Activated CD4-positive, CD25-positive, alpha-beta regulatory T cell treated with anti-CD3 and anti-CD28 coated beads, Interleukin-2, amount 50 U/mL, for 16 hours (primary cell): ENCODE measurements at places on chromosomes 12 and 14.
A peak's percentile ranks its signal among the peaks of the same experiment; 100 is the strongest.

DNA sequence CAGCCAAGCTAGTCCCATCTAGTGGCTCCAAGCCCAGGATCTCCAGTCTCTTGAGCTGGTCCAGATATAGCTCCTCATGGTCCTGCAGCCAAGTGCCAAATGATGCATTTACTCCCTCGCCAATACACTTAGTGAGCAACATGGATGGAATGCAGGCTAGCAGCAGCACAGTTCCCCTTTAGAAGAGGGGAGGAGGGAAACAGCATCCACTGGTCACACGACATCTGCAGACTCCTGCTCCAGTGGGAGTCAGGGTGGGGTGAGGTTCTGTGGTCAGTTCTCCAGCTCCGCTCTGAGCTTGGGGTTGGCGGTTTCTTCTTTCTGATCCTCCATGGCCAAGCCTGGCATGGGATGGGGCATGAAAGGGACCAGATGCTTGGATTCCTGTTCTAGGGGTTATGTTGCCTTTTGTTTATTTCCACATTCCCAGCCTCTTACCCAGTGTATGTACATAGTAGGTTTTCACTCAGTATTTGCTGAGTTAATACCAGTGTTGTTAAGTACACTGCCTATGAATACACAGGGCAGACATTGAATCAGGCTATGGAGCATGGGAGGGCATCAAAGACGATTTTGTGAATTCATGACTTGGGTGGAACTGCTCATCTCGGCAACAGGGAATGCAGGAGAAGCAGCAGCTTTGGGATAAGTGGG is 57.3 kb downstream of the GALNT16 start:
- DNase-seq, result no peak

DNA sequence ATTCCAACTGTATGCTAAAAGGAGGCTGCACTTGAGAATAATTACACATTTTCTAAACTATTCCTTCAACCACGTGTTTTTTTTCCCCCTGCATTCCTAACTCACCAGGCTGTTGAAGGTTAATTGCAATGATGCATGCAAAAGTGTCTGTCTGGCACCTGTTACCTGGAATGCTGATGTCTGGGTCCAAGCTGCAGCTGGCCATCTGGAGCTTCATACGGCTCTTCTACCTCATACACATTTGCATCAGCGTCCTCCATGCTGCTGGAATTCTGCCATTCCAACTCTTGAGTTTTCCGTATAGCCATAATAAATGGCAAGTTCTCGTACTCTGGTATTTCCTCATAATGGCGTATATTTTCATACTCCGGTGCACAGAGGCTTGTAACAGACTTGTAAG is 8.6 kb downstream of the FGD6 start:
- DNase-seq, result no peak

GRCh38 chr12:5066251-5066650 is 22.6 kb downstream of the KCNA5 start:
- no peak for DNase-seq

- DNase-seq, result no peak
Observed at GRCh38 chr12:5094551-5094950, 50.9 kb downstream of the KCNA5 start.

GRCh38 chr14:85799668-85800067 is 269.7 kb downstream of the FLRT2 start:
- no peak for DNase-seq

GRCh38 chr14:61652526-61653262 is 42.6 kb upstream of the HIF1A start:
- DNase-seq, result no peak

DNA sequence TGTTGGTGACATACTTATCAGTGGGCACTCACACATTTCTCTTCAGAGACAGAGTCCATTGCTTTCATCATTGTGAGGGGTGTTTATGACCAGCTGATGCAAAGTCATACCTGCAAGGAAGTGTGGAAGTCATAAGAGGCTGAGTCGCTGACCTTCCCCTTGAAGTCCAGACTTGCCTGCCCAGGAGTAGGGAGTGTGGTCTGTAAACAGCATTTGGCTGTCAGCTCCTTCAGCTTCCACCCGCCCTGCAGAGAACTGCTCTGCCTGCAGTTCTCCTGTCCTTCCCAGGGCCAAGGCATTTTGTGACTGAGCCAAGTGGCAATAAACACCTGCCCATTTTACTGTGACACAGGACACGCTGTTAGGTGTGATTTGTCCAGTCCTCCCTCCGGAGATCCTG is 801.3 kb downstream of the BCL11B start:
- no peak for DNase-seq

GRCh38 chr14:73613046-73613383 is 698 bp downstream of the ACOT6 start:
- no peak for DNase-seq

GRCh38 chr14:36880276-36880675 is 218.6 kb downstream of the PAX9 start:
- DNase-seq, result no peak

- DNase-seq, result no peak
Observed at GRCh38 chr12:4024701-4025100, 151.5 kb upstream of the PARP11 start.

DNA sequence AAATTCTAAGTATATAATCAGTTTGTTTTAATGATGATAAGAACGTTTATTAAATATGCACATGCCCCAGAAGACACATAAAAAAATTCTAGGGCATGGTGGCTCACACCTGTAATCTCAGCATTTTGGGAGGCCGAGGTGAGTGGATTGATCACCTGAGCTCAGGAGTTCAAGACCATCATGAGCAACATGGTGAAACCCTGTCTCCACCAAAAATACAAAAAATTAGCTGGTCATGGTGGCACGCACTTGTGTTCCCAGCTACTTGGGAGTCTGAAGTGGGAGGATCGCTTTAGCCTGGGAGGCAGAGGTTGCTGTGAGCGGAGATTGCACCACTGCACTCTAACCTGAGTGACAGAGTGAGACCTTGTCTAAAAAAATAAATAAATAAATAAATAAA is 4.0 kb downstream of the CD69 start:
- DNase-seq, result no peak

DNA sequence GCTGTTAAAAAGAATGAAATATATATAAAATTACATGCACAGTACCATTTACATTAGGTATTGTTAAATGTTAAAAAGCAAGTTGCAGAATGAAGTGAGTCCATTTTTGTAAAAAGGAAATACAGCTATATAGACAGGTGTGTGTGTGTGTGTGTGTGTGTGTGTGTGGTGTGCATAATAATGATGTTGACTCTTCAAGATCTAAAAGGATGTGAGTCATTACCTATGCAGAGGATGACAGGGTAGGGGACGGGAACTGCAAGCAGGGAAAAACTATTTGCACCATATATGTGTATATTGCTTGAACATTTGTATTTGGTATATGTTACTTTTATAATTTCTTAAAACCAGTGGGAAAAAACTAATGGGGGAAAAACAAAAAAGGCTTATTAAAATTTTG is 3.1 kb downstream of the C14orf39 start:
- no peak for DNase-seq

- no peak for DNase-seq
Observed at GRCh38 chr12:95118138-95118787, 44.8 kb upstream of the NR2C1 start.

DNA sequence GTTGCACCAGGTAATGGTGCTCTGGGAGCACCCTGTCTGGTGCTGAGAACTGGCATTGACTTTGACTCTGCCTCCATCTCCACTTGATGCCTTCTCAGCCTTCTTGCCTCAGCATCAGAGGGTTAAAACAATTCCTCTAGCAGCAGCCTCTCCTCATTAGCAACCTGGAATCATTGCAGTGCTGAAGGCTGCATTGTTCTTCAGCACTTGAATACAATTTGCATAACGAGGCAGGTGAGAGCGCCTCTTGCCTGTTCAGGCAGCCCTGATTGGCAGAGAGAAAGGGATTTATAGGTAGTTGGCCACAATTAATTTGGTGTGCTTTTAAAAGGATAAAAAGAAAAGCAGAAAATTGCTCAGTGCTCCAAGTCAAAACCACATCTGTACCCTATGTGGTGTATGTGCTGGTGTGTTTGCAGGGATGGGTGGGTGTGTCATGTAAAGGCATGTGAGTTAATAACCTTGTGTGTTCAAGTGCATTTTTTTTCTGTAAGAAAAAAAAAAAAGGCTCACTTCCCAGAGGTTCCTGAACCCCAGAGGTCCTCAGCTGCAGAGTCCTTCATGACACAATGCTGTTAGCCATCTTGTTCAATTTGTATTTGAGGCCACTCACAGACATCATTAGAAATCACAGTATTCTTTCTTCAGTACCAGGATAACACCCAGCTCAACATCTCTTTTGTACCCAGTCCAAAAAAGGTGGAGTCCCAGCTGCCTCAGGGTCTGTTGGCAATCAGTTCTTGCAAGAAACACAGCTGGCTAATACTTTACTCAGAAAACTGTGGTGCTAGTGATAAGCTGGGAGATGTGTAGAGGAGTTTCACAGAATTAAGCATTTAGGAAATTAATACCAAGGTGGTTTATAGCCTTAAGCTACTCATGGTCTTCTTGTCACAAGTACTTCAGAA is 385.6 kb downstream of the GRIN2B start:
- DNase-seq, result no peak

- no peak for DNase-seq
Observed at GRCh38 chr12:42370013-42370412, 44.0 kb downstream of the PPHLN1 start.

DNA sequence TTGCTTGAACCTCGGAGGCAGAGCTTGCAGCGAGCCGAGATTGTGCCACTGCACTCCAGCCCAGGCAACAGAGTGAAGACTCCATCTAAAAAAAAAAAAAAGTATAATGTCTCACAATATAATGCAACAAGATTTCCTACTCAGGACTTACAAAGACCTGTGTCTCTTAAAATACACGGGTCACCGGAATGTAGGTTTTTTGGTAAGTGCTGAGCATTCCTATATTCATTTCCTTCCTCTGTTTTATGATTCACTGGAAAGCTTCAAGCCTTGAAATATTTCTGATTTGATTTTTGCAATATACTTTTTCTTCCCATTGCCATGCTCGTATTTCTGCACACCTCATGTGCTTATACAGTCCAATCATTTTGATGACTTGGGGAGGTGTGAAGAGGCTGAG is 245.8 kb downstream of the FBXL14 start:
- DNase-seq, result no peak

DNA sequence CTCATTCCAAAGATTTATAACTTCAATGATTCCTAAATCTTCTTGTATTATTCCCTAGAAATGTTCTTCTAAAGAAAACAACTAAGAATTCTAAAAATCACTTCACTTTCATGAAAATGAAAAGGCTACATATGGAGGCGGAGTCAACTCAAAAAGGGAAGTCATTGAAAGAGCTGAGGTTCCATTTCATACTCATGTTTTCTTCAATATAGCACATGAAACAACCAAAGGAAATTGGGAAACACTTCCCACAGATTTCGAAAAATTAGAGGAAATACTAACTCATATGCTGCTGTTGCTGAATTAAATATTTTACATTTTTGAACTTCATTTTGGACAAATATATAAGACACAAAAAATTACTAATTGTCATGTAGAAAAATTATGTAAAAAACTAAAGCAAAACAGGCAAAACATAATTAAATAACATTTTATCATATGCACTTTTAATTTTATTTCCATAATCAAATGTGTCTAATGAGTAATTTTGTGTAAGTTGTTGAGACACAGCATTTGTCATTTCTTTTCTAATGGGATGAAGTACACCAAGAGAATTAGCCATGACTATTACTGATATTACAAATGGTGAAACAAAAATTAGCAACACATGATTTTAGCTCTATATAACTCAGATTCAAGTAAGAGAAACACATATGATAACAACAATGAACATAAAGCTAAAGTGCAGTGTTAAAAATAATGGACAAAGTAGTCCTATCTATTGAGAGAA is at the start of gene CD163:
CD163 (minus strand) TSS at position 92 of the 730 bp plus-strand sequence; CDS start at position 5, 87 bp downstream.
- no peak for DNase-seq

- DNase-seq, result no peak
Observed at GRCh38 chr12:55715169-55715764, 579 bp upstream of the BLOC1S1 start.

- no peak for DNase-seq
Observed at GRCh38 chr12:6053541-6053940, 70.9 kb downstream of the VWF start.

GRCh38 chr14:64502887-64503433 is 678 bp downstream of the ZBTB25 start:
- DNase-seq, result no peak

DNA sequence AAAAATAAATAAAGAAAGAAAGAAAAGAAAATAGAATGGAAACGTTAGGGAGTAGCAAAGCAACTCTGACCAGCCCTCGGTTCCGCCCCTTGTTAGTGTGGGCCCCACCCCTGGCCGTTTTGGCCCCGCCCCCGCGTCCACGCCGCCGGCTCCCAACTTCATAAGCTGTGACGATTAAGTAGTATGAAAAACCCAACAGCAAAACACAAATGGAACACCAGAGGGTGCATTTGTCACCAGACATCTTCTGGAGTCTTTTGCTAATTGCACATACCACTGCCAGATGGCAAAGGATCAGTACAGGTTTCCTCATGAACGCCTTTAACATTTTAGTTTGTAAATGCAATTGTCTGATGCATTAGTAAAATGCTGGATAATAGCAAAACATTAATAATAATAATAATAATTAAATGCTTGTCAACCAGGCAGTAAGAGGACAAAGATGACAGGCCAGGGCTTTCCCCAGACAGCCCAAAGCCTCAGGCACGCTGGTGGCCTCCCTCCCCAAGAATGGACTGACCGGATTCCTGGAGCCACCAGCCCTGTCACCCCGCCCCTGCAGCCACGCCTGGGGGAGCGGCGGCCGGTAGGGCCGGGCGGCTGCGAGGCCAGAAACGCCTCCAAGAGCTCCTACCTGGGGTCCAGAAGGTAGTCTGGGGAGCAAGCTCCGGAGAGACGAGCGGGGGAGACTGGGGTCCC is 23.6 kb downstream of the HSP90AA1 start:
- DNase-seq, result peak; percentile 38

GRCh38 chr12:128009108-128009507 is 257.9 kb upstream of the TMEM132C start:
- no peak for DNase-seq

DNA sequence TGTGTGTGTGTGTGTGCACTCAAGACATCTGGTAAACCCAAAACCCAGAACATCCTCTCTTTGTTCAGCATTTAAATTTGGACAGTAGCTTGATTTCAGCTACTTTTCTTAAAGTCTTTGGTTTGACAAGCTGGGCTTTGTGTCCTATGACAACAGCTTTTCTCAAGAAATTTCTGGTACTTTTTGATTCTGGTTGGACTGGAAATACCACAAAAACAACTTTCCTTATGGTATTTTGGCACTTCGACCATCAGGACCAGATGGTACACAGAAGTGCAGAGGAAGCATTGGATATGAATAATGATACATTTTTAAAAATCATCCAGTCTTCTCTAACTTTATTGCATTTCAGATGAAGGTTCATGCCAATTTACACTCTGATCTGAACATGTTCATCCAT is 286.6 kb upstream of the FLRT2 start:
- DNase-seq, result no peak
